ENCODE measurements at places on chromosomes 3 and 15. TPM values are rescaled to one million over a fixed set of nuclear protein-coding genes. Genes with fewer than 3 reads are reported as not detected.

Gene NIPA2
- 54.6 TPM for total RNA-seq

DNA sequence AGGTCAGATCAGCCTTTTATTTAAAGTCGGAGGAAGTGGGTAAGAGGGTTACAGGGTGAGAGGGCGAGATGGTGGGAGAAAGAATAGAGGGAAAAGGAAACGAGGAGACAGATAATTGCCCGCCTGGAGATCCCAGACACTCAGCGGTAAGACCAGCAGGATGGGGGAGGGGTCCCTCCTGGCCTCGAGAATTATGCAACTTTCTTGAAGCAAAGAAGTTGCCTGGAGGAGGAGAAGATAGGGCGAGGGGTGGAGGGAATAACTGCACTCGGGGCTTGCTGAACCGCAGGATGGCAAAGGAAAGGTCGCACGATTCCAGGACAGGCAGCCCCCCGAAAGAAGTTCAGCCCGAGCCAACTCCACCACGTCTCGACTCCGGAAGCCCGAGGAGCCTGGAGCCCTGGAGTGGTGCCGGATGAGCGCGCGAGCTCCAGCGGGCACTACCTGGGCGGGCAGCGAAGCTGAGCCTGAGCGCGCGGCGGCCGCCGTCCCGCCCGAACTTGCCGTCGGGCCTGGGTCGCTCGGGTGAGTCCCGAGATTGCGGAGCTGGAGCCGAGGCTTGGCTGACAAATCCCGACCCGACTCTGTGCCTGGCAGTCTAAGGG, 402 bp downstream of the WWTR1 start:
- no peak for DNase-seq

DNA sequence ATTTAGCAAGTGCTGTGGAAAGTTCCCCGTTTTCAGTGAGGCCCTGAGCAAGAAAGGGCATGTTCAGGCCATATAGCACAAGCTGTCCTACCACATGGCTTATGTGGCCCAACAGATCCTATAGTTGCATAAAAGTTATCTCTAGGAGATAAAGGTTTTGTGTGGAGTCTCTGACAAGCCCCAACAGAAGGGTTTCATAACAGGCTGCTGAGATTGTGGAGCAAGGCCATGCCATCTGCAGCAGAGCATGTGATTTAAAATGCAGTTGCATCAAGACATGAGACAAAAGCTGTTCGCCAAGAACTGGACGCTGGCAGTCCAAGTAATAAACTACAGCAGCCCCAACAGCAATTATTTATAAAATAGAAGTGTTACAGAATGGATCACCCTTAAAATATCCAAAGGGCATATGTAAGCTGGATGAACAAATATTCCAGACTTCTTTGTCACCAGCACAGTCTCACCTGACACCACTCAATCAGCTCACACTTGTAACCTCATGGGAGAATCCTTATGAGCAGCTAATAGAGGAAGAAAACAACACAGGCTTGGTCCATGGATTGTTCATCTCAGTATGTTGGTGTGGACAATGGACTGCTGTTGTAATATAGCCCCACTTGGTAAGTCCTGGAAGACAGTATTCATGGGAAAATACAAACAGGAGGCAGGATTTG, 14.4 kb upstream of the CLDN1 start:
- DNase-seq = no peak

Gene GHSR
- not detected for total RNA-seq

GRCh38 chr3:125401402-125401801, 26.3 kb upstream of the ZNF148 start:
- no peak for DNase-seq

- DNase-seq = no peak
These were observed 2.6 kb downstream of the RBMS3 start for GRCh38 chr3:29283231-29284119.

- no peak for DNase-seq
These were observed 59.3 kb upstream of the RAD18 start for GRCh38 chr3:9022305-9023225.

Gene FRMD4B
- total RNA-seq = 34.5 TPM

GRCh38 chr3:16357186-16358121, 92.4 kb downstream of the OXNAD1 start:
- no peak for DNase-seq

GRCh38 chr3:182726258-182727142, 66.8 kb upstream of the ATP11B start:
- no peak for DNase-seq

DNA sequence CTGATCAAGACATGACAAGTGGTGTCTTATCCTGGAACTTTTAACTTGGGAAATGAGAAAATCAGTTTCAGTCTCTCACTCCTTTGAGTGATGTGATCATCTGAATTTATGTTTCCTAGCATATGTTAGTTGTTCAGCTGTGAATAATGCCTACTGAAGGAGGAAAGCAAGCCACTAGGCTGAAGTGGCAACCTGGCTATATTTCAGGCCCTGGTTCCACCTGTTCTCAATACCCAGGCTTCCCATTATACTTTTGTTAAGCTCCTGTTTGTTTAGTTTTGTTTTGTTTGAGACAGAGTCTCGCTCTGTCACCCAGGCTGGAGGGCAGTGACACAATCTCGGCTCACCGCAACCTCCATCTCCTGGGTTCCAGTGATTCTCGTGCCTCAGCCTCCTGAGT, 243.8 kb downstream of the ALCAM start:
- no peak for DNase-seq
